ENCODE measurements at places on chromosomes 4 and X. TPM values are rescaled to one million over a fixed set of nuclear protein-coding genes. Genes with fewer than 3 reads are reported as not detected.

ALPK1 gene
- 24.9 TPM for total RNA-seq

HSFX1 gene
- 0.49 TPM for total RNA-seq

RTL9 gene
- total RNA-seq: not detected

SLC7A11 gene
- total RNA-seq: 5.2 TPM

FAAH2 gene
- 1.6 TPM for total RNA-seq

SSX1 gene
- not detected for total RNA-seq

NPFFR2 gene
- 0.58 TPM for total RNA-seq

NIPAL1 gene
- 2.9 TPM for total RNA-seq

GAGE12H gene
- not detected for total RNA-seq

ZGRF1 gene
- 8.7 TPM for total RNA-seq

All from motor neuron (in vitro differentiated cells).